GM13976 (cell line): ENCODE measurements at places on chromosomes 5 and 9.
A peak's percentile ranks its signal among the peaks of the same experiment; 100 is the strongest.

- no peak for DNase-seq
These were observed 2.2 kb downstream of the GRK6 start for GRCh38 chr5:177428574-177429217.

DNA sequence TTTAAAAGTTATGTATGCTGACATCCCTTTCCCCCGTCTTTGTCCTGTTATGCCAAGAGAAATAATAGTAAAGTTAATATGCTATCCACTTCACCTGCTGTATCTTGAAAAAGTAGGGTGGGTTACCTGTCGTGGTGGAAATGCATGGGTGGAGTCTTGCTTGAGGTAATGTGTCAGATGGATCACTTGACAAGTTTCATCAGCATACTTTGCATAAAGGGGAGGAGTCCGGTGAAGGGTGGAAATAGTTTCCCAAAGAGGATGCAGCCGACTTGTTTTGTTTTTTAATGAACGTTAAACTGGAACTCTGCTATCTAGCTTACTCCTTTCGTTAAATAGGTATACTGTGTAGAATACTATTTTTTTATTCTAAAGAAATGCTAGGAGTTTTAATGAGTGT, 9.0 kb upstream of the DMRT3 start:
- no peak for DNase-seq

DNA sequence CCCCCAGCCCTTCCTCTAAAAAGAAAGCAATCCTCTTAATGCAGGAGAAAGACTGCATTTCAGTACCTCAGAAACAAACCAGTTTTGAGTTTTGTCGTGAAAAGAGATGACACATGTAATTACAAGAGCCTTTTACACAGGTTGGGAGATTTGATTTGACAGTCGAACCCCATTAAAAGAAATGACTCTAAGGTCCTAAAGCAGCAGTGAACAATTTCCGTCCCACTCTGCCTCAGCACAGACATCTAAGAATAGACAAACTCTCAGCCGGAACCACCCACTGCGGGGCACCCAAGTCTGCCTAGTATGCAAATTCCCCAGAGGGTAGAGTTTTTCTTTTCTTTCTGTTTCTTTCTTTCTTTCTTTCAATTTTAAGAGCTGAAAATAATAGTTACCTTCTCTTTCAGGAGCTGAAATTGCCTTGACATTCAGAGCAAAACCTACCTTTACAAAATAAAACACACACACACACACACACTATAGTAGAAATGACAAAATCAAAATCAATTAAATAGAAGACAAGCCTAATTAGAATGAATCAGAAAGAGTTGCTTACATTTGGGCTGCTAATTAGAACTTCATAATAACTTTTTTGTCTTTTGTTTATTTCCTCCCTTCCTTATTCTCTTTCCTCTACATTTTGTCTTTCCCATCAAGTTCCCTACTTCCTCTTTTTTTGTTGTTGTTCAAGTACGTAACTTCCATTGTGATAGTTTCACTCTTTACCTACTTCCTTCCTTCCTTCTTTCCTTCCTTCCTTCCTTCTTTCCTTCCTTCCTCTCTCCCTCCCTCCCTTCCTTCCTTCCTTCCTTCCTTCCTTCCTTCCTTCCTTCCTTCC, 65.1 kb downstream of the BASP1 start:
- DNase-seq: peak; percentile 73

GRCh38 chr9:137382444-137383080, 40.4 kb downstream of the EXD3 start:
- DNase-seq: no peak

GRCh38 chr5:10307206-10308148, at the start of gene CMBL:
TSS of gene CMBL (minus strand) at chr5:10307902. CDS start at chr5:10290762, 17,140 bp downstream.
- peak; percentile 75 for DNase-seq

- DNase-seq: no peak
These were observed 128.8 kb downstream of the FSTL4 start for GRCh38 chr5:133483406-133484090.

DNA sequence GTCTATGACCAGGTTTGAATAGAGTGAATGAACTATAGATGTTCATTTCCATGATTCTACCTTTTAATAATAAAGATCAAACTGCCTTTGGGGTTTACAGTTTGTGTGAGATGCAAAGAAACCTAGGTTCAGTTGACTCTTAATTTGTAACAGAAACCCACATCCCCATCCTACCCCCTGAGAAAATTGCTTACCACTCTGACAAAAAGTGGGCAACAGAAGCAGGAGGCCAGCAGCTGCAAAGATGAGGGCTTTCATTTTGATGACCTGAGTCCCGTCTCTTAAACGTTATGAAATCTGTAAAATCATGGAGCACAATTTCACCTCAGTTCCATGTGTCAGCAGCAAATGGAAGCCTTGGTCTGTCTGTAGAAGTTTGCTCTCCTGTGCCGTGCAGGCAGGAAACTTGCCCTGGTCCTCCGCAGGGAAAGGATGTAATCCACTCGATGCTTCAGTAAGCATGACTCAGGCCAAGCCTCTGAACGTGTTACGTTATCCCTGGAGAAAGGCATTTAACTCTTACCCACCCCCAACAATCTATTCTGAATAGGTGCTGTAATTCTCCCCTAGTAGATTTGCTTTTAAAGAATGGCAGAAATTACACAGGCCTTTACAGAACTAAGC, at the start of gene F2RL2:
Gene F2RL2 (minus strand): TSS at position 431 of the 624 bp plus-strand sequence. CDS start 173 bp downstream, at position 258.
- no peak for DNase-seq

DNA sequence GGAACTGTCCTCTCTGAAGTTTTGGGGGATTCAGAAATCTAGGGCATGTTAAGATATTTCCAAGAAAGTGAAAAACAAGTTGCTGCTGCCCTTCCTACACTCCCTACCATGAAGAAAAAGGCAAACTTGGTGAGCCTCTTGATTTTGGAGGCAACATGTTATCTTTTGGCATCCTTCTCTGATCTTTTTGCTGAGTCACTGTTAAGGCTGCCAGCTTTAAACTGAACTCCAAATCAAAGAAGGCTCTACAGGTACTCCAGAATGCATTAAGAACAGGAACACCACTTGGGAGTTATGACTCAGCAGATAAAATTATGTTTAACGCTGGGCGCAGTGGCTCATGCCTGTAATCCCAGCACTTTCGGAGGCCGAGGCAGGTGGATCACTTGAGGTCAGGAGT, 24.0 kb downstream of the PCDHB15 start:
- DNase-seq: no peak

GRCh38 chr5:151130922-151131891, 26.4 kb downstream of the ANXA6 start:
- no peak for DNase-seq

DNA sequence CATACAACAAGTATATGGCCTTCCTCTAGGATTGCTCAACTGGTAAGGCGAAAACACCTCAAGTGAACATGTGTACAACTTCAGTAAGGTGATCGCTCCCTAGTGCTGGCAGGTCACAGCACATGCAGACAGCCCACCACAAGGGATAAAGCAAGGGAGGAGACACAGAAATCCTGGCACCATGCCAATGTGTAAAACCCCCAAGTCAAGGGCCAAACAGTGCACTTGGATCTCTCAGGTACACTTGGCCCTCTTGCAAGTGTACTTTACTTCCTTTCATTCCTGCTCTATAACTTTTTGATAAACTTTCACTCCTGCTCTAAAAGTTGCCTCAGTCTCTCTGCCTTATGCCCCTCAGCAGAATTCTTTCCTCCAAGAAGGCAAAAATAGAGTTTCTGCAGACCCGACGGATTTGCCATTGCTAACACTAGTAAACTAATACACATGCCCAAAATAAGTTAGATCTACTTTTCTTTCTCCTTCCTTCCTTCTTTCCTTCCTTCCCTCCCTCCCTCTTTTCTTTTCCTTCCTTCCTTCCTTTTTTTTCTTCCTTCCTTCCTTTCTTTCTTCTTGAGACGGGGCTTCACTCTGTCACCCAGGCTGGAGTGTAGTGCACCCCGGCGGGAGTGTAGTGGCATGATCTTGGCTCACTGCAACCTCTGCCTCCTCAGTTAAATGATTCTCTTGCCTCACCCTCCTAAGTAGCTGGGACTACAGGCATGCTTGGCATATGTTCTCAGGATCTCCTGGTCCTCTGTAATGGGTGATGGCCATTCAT, 6.8 kb upstream of the LNPEP start:
- no peak for DNase-seq

- no peak for DNase-seq
These were observed 125.9 kb upstream of the MYO10 start for GRCh38 chr5:17061973-17062470.

- peak; percentile 63 for DNase-seq
These were observed 17.5 kb upstream of the DHFR start for GRCh38 chr5:80672140-80672736.

DNA sequence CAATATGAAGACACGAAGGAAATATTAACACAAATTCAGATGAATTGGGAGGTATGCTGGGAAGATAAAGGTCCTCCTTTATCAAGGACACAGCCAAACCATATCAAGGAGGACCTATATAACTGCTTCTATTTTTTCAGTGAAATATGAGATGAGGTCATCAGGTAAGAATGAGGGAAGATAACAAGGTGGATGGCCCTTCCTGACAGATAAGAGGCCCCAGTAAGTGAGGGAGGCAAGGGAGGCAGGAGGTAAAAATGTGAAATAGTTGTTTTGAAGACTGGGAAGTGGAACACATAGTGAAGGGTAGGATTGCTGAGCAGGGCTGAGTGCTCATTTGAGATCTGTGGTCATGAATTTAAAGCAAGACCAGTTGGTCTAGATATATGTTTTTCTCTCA, 60.0 kb upstream of the FOXE1 start:
- DNase-seq: no peak

- no peak for DNase-seq
These were observed 147.4 kb upstream of the RPS23 start for GRCh38 chr5:82425591-82425990.

GRCh38 chr9:14087576-14087975, 226.4 kb downstream of the NFIB start:
- DNase-seq: no peak

GRCh38 chr5:176553260-176554085, 4.3 kb downstream of the CDHR2 start:
- DNase-seq: no peak

GRCh38 chr5:73591698-73592501, 26.4 kb downstream of the UTP15 start:
- DNase-seq: no peak

- DNase-seq: no peak
These were observed 181.4 kb upstream of the MAP3K1 start for GRCh38 chr5:56633950-56634349.

DNA sequence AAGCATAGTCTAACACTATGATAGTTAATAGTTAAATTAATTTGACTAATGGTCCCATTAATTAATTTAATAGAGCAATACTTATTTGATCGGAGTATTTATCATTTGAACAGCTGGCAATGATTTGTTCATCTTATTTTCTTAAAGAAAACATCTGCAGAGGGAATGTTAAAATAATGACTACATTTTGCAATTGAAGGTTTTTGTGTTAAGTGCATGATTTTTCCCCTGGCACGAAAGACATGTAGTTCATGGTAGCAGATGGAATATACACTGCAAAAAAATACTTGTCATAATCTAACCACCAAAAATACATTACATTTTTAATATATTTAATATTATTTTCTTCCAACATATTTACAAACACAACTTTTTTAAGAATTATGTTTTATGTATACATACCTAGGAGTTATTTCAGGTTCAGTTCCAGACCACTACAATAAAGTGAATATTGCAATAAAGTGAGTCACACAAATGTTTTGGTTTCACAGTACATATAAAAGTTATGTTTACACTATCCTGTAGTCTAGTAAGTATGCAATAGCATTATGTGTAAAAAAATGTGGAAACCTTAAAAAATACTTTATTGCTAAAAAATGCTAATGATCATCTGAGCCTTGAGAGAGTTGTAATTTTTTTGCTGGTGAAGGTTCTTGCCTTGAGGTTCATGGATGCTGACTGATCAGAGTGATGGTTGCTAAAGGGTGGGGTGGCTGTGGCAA, 292.6 kb upstream of the DAB2 start:
- no peak for DNase-seq

GRCh38 chr5:112270299-112271293, 148.5 kb downstream of the EPB41L4A start:
- DNase-seq: no peak

DNA sequence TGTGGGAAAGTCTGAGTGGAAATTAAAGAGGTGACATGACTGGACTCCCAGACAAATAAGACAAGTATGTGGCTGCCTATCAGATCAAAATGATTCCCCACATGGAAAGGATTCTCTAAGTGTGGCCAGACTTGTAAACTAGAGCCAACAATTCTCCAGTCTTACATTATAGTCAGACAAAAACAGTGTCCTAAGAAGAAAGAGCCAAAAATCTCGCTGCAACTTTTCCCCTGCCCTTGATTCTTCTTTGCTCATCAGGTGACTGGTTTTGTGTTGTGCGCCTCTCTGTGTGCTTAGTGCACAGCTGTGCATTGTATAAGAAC, 164.2 kb upstream of the TARS1 start:
- DNase-seq: no peak

DNA sequence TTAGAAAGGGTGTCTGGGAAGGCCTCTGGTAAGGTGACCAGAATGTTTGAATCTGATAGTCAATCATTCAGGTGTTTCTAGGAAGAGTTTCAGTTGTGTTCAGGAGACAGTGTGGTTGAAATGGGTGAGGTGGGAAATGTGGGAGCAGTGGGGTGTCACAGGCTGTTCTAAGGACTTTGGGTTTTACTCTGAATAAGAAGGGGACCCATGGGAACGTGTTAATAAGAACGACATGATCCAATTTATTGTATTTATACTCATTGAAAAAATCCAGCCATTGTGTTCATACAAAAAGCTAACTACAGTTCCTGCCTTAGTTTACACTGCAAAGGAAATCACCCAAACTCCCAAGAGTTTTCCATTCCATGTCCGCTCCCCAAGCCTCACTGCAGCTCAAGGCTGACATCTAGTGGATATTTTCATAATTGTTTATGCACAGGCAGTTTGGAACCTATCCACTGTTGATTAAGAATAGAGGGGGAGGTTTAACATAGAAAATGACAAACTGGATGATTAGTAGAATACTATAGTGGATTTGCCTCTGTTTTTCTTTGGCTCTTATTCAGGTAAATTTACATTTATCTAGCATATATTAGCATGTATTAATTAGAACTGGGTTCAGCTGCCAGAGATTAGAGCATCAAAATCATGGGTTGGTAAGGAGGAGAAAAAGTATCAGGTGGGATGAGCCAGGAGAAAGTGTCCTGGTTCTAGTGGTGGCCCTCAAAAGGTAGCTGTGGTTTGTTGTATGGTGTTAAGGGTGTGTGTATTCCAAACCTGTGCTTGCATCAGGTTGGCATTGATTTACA, 17.7 kb downstream of the CAVIN4 start:
- DNase-seq: peak; percentile 47

GRCh38 chr9:107895501-107896001, 406.0 kb upstream of the KLF4 start:
- DNase-seq: no peak

- no peak for DNase-seq
These were observed 73.9 kb downstream of the ATG10 start for GRCh38 chr5:82045554-82046275.

DNA sequence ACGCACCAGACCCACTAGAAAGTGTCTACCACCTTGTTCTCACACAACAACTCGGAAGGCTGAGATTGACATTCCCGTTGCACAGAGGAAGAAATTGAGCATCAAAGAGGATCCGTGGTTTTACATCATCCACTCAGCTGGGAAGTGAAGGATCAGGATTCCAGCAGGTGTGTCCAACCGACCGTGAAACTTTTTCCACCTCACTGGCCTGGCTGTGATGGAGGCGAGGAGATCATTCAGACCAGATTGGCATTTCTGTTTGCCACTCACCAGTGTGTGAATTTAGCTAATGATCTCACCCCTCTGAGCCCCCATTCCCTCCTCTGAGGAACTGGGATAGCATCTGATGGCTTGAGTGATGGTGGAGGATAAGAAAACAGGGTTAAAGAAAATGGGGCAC, 46.7 kb upstream of the CPLX2 start:
- no peak for DNase-seq
